Fibroblast of villous mesenchyme (primary cell): ENCODE measurements at places on chromosomes 7 and 10. TPM values are rescaled to one million over a fixed set of nuclear protein-coding genes. Genes with fewer than 3 reads are reported as not detected.

The PHTF2 gene
- 81.2 and 119 TPM in 2 replicates for total RNA-seq

DNA sequence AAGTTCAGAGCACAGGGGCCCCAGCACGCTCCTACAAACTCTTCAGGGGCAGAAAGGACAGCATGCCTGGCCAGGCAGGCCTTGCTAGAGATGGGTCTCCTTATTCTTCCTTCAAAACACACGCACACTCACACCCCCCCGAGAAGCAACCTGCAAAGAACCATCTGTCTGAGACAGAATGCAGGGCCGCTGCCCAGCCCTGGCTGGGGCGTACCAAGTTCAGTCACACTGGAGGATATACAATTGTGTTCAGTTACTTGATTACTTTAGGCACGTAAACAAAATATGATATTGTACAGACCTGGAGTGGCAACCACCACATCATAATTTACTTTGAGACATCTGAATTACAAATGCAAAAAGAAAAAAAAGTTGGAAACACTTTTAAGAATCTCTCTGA is 5.7 kb downstream of the FAM53B start:
- DNase-seq = no peak

DNA sequence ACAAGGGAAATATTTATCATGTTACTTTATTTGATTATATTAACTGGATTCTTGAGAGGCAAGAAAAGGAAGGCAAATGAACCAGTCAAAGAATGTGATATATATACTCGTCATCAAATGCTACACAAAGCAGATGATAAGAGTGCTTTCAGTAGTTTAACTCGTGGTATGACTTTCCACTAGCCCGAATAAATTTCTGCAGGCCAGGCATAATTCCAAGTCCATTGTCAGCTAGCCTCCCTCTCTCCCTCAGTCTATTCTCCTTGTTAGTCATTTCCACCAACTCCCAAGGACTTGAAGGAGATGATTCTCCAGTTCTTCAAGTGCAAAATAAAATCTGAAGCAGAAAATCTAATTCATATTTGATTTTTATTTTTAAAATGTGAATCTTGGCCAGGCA is 190.5 kb downstream of the GLI3 start:
- DNase-seq = no peak

GRCh38 chr7:74292757-74293576 is 3.8 kb downstream of the CLIP2 start:
- no peak for DNase-seq

DNA sequence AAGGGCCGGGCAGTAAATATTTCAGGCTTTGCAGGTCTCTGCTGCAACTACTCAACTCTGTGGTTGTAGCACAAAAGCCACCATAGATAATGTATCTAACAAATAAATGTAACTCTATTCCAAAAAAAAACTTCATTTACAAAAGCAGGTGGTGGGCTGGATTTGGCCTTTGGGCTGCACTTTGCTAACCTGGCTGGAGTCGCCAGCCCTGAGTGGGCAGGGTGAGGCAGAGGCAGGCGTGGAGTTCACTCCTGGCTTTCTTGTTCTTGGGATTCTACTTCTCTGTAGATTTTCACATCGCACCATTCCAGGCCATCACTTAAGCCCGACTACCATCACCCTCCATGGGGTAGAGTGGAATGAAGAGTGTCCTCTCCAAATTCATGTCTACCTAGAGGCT is 367.6 kb upstream of the MGMT start:
- DNase-seq = no peak

The SPDYE6 gene
- not detected in 2 replicates for total RNA-seq

The ANKRD30A gene
- total RNA-seq = 0.97 and 1.7 TPM in 2 replicates

GRCh38 chr7:48004638-48005037 is 24.3 kb downstream of the SUN3 start:
- DNase-seq = no peak

DNA sequence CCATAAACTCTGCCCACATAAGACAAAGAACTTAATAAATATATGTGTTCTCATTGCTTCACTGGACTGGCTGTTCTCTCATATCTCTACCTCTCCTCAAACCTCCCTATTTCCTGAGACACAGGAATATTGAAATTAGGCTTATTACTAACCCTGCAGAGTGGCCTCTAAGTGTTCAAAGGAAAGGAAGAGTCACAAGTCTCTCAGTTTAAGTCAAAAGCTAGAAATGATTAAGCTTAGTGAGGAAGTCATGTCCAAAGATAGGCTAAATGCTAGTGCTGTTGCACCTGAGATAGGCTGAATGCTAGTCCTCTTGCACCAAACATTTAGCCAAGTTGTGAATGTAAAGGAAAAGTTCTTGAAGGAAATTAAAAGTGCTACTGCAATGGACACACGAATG is 41.1 kb downstream of the GNAI1 start:
- DNase-seq = no peak

- DNase-seq = no peak
These were observed 2.3 kb upstream of the PCGF6 start for GRCh38 chr10:103353281-103353680.

The TSPAN13 gene
- total RNA-seq = 8.7 and 10.8 TPM in 2 replicates

DNA sequence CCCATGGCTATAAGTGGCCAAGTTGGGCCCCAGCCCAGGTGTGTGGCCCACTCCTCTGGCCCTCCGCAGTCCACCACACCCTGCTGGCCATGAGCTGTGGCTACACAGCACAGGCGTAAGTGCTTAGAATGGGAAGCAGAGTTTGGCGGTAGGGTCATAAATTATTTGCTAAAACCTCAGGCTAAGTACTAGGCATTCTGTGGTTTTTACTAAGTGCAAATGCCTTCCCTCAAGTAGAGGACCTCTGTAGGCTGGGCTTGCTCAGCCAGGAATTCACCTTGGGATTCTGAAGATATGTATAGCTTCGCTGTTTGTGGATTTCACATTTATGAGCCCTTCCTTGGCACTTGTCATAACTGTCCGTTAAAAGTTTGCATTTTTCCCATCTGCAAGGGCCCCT is 44.8 kb upstream of the LOXL4 start:
- no peak for DNase-seq

DNA sequence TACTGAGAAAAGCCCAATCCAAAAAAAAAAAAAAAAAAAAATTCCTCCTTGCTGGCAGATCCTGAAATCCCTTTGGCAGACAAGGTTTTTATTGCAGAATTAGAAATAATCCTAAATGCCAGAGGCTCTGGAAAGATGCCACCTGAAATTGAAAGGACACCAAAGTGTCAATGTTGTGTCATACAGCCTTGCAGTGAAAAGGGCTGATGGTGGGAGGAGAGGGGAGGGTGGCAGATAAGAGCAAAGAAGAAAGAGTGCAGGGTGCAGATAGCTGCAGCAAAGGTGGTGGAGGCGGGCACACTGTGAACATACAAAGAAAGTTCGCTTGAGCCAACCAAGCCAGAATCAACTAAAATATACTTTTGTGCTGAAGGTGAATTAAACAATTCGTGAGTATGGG is 8.2 kb upstream of the OPTN start:
- DNase-seq = no peak

The TRIM74 gene
- total RNA-seq = not detected in 2 replicates

The LIPJ gene
- under 0.01 TPM in 1 of 2 replicates, not detected in the other for total RNA-seq

- no peak for DNase-seq
These were observed 153.9 kb upstream of the PCBD1 start for GRCh38 chr10:71042216-71042615.

The ASB10 gene
- not detected in 2 replicates for total RNA-seq

- peak; percentile 95 for DNase-seq
These were observed 148.5 kb upstream of the AKR1E2 start for GRCh38 chr10:4677296-4678021.

The RAPGEF5 gene
- 0.64 and 0.86 TPM in 2 replicates for total RNA-seq

The MKI67 gene
- 14.2 and 21.2 TPM in 2 replicates for total RNA-seq

DNA sequence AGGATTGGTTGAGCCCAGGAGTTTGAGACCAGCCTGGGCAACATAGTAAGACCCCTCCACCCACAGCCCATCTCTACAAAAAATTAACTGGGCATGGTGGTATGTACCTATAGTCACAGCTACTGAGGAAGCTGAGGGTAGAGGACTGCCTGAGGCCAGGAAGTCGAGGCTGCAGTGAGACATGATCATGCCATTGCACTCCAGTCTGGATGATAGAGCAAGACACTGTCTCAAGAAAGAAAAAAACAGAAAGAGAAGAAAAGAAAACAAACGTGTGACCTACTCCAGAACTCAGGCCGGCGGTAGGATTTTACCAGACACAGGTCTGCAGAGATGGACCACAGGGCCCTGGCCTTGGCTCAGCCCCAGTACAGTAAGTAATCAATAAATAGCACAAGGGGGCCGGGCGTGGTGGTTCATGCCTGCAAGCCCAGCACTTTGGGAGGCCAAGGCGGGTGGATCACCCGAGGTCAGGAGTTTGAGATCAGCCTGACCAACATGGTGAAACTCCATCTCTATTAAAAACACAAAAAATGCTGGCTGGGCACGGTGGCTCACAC is 35.4 kb upstream of the TNRC18 start:
- DNase-seq = no peak

- no peak for DNase-seq
These were observed 296.6 kb downstream of the PLXNA4 start for GRCh38 chr7:132279718-132280117.

DNA sequence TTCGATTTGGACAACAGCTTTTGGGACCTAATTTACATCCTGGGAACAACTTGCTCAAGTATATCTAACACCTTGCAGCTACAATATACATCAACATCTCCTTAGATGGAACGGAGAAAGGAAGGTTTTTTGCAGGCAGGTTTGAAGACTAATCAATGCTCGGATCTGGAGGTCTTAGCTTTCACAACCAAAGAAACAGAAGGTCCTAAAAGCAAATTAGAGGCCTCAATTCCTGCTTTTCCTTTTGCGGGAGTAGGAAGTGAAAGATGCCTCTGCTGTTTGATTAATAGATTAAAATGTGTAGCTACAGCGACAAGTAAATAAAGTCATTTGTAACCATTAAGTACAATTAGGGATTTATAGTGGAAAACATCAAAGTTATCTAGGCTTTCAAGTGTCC is 3.7 kb upstream of the SP8 start:
- DNase-seq = no peak

The PDGFA gene
- 43.2 and 86.7 TPM in 2 replicates for total RNA-seq

DNA sequence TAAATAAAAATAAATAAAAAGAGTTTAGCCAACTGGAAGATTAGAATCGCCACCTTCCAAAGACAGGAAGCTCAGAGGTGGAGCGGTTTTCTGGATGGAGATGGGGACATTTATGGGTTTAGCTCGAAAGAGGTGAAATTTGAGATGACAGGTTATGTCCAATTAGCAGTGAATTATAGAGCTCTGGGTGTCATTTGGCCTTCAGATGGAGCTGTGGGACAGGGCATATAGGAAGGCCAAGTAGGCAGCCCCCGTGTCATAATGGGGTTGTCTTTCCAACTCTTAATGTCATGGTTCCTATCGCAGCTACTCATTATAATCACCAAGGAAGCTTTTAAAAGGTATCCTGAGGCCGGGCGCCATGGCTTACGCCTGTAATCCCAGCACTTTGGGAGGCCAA is 21.0 kb upstream of the EEPD1 start:
- no peak for DNase-seq

DNA sequence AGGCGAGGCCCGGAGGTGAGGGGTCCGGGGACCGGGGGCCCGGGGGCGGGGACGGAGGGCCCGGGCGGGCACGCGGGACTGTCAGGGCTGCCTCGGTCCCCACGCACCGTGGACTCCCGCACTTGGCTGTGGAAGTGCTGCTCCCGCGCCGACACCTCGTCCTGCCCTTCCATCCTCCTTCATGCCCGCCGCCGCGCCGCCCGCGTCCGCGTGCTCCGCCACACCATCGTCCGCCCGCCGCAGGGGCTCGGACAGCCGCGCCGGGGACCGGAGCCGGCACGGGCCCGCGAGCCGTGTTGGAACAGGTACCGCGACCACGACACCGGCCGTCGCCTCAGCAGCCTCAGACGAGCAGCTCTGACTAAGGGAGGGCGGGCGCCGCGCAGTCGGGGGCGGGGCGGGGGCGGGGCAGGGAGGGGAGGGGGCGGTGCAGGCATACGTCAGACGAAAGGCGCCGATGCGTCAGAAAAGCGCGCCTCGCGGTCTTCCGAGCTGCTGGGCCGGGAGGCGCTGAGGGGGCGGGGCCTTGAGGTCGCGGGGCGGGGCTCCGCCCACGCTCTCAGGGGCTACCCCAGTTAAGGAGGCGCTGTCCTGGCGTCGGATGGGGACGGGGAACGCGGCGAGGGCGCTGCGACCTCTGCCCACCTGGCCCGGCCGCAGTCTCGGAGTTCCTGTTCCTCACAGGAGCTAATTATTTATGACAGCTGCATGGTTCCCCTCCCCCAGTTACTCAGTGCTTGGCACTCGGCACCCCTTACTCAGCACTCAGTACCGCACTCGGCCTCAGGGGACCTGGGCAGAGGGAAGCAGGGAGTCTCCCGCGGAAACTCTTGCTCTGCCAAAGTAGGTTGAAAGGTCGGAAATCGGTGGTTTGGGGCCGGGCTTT is at the start of gene LMBR1:
Gene LMBR1, minus strand, starts transcription at position 363 of the 886 bp plus-strand sequence. Its CDS starts 190 bp downstream, at position 173.
- DNase-seq = peak; percentile 95

DNA sequence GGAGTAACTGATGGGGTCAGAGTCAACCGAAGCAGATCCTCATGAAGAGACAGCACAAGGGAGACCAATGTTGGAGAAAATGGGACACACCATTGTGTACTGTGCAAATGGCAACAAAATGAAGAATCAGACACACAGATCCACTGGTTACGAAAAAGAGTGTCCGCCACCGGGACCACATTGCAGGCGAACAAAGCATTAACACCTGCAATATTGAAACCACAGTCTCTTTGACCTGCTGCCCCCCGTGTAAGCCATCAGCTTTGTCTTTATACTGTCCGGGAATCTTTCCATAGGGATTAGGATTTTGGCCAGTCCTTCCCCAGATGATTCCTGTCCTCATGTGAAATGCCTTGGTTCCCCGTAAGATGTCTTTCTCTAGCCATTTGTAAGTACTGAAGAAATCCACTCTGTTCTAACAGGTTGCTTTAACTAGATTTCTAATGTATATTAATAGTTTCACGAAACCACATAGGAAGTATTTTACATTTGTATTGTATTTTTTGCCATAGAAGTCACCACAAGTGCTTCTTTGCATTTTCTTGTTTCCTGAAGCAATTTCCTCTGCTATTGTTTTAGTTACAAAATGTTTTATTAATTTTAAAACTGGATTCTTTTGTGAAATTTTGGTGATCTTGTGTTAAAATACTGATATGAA is 140.8 kb upstream of the NFE2L3 start:
- no peak for DNase-seq

- no peak for DNase-seq
These were observed at the start of gene MYO3A for GRCh38 chr10:25933653-25934608. Gene MYO3A, plus strand, starts transcription at chr10:25934229. Its CDS starts 17,882 bp downstream, at chr10:25952111.

The TAC1 gene
- not detected in 2 replicates for total RNA-seq

The FRMD4A gene
- total RNA-seq = 40.2 and 56.7 TPM in 2 replicates

DNA sequence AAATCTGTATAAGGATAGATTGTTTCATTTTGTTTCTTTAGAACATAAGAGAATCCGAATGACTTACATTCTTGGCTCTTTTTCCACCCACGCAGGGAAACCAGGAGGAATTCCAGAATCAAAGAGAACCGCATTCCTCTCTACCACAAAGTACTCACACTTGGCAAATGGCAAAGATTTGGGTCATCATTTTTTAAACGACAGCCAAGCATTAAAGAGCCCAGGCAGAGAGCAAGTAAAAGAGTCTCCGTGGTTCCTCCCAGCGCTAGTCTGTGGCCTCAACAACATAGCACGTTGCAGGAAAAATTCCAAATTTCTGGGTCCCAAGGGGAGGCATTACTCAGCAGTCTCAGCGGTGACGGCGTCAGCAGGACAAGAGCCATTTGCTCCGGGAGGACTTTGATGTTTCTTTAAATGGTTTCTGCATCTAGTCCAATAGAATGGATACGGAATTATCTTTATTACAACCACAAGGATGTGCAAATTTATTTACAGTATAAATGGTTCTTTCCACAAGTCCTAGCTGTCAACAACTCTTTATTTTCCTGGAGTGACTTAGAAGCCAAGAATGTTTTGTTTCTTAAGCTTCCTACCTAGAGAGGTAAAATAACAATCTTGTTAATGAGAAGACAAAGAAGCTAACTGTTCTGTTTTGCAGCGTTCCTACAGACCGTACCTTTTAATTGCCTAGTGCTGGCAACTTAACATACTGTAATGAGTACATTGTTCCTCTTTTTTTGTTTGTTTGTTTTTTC is 232.5 kb downstream of the SKIDA1 start:
- DNase-seq = peak; percentile 94
